ENCODE measurements at places on chromosomes 6 and 20. TPM values are rescaled to one million over a fixed set of nuclear protein-coding genes. Genes with fewer than 3 reads are reported as not detected.

Gene SLC18B1
- total RNA-seq, result 5.1 TPM

Gene TBC1D7
- total RNA-seq, result 34.0 TPM

Gene CARMIL1
- 7.2 TPM for total RNA-seq

Gene TMEM244
- not detected for total RNA-seq

Gene GGTLC1
- total RNA-seq, result not detected

Gene HTR1B
- total RNA-seq, result 0.18 TPM

Gene GSTA2
- 0.07 TPM for total RNA-seq

Gene SNHG17
- total RNA-seq, result 199 TPM

Gene FUCA2
- 54.1 TPM for total RNA-seq

Gene PDE7B
- 1.4 TPM for total RNA-seq

Gene CRYBG1
- 0.47 TPM for total RNA-seq

Gene C20orf141
- total RNA-seq, result 0.38 TPM

Gene TNXB
- 0.46 TPM for total RNA-seq

Gene RAB32
- 46.0 TPM for total RNA-seq

Gene BMP6
- total RNA-seq, result 19.1 TPM

Gene OPRM1
- total RNA-seq, result not detected

Gene ZFP57
- total RNA-seq, result not detected

Gene HDGFL1
- not detected for total RNA-seq

Gene SLC12A5
- 15.1 TPM for total RNA-seq

Gene TTI1
- 22.0 TPM for total RNA-seq

Gene TOMM6
- total RNA-seq, result 301 TPM

Gene DPPA5
- not detected for total RNA-seq

Gene RBM38
- total RNA-seq, result 36.2 TPM

Gene NFATC2
- 6.8 TPM for total RNA-seq

Gene TSPO2
- total RNA-seq, result not detected

Gene DCBLD1
- total RNA-seq, result 37.2 TPM

Gene PCNA
- 416 TPM for total RNA-seq

Gene AVP
- total RNA-seq, result not detected
